Stimulated activated CD4-positive, alpha-beta T cell treated with anti-CD3 and anti-CD28 coated beads, Interleukin-1b, Interleukin-23, amount 100 ng/mL, for 48 hours (primary cell): ENCODE measurements at places on chromosomes 2 and 18.

GRCh38 chr2:235669269-235669831 is 175.5 kb downstream of the AGAP1 start:
- peak; percentile 16 for DNase-seq

GRCh38 chr2:24785671-24786321 is 7.4 kb downstream of the PTRHD1 start:
- DNase-seq, result no peak

DNA sequence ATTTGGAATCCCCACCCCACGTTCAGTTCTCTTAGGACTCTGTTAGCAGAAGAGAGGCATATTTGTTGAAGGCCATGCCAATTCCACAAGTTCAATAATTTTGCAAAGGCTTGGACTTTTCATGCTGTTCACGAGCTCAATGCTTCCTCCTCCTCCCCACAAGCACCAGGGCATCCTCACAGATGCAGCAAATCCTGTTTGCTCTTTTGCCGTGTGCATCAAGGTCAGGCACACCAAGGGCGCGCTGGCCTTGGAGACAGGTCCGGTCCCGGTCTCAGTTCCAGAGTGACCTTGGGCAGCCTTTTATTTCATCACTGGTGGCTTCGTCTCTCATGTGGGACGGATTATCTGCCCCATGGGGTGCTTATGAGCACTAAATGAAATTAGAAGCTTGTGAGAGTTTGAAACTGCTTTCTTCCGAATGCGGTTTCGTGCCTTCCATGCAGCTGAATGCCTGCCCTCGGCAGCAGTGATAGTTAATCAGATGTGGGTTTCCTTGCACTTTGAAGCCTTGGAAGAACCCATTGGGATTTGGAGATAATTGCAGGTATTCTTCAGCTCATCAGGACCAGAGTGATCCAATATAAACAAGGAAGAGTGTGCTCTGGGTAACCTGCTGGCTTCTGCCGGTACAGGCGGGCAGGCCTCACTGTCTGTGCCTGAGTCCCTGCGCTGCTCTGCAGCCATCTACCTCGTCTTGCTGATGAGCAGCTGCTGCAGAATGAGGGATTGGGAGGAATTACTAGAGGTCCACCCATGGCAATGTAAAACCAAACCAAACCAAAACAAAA is 140.8 kb downstream of the SH3BP4 start:
- DNase-seq, result no peak

DNA sequence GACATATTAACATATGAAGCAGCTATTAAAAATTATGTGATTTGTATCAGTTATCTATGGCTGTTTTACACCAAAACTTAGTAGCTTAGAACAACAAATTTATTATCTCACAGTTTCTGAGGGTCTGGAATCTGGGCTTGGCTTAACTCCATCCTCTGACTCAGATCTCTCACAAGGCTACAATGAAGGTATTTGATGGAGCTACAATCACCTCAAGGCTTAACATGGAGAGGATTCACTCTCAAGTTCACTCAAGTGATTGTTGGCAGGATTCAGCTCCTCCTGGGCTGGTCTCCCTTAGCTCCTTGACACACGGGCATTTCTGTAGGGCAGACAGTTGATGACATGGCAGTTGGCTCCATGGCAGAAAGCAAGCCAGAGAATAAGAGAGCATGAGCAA is 133.0 kb upstream of the SLC14A2 start:
- DNase-seq, result no peak

DNA sequence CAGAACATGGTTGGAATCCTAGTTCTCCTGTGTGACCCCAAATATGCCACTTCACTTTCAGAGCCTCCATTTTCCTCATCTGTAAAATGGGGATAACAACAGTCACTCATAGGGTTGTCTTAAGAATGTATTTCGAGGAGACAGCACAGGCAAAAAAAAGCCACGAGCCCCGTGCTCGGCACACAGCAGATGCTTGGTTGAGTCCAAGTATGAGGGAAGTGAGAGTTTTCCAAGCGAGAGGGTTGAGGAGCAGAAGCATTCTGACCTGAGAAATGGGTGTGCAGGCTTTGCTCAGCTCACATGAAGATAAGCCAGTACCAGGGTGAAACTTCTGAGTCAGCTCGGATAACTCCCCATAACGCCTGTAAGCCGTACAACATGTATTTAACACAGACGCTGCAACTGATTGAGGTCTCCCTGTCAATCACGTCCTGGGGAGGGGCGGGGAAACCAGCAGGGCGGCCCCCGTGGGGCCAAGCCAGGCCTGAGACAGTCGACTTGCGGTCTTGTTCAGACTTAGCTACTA is 23.0 kb upstream of the ODC1 start:
- no peak for DNase-seq

DNA sequence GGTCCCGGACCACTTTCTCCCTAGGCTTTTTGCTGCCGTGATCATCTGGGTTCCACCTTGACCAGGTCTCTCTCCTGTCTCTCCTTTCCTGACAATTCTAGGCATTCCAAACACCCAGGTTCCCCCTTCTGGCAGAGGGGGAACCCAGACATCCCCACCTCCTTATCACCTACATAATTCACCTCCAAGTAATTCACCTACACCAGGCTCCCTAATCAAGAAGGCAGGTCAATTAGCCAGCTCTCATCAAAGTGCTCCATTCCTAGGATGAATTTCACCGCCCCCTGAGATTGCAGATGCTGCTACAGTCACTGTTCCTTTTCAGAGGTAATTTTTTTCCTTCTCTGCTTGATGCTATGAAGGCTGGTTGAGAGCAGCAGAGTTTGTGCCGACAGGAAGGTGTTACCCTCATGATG is 42.3 kb upstream of the ATG16L1 start:
- no peak for DNase-seq

GRCh38 chr18:77967791-77968190 is 718.1 kb downstream of the GALR1 start:
- no peak for DNase-seq

DNA sequence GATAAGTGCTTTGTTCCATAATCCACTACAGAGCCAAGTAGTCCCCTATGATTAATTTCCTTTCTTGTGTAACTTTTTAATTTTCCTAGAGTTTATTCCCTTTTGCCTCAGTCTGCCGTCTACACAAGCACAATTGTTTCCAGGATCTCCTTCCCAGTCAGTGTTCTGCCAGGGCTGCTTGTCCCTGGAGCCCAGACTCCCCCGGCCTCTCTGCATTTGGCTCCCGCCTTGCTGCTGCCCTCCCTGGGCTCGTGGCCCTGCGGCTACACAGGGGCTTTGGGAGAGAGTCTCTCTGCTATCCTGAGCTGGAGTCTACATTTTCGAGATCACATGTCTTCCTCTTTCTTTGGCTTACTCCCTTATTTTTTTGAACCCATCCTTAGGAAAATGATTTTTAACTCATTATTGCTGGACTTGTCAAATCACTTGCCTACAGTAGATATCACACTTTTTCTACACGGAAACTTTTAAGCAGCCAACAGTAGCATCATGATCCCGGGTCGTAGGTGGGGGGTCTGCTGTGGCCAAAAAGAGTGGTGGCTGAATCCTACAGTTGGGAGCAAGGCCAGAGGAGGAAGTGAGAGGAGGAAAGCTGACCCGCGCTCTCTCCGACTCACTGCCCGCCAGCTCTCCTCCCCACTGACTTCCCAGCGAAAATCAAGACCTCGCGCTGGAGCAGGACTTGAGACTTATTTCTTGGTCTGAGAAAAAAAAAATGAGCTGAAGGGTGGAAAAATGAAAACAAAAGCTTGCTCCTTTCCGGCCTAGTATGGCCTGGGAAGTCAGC is 9.4 kb downstream of the FBLN7 start:
- no peak for DNase-seq

DNA sequence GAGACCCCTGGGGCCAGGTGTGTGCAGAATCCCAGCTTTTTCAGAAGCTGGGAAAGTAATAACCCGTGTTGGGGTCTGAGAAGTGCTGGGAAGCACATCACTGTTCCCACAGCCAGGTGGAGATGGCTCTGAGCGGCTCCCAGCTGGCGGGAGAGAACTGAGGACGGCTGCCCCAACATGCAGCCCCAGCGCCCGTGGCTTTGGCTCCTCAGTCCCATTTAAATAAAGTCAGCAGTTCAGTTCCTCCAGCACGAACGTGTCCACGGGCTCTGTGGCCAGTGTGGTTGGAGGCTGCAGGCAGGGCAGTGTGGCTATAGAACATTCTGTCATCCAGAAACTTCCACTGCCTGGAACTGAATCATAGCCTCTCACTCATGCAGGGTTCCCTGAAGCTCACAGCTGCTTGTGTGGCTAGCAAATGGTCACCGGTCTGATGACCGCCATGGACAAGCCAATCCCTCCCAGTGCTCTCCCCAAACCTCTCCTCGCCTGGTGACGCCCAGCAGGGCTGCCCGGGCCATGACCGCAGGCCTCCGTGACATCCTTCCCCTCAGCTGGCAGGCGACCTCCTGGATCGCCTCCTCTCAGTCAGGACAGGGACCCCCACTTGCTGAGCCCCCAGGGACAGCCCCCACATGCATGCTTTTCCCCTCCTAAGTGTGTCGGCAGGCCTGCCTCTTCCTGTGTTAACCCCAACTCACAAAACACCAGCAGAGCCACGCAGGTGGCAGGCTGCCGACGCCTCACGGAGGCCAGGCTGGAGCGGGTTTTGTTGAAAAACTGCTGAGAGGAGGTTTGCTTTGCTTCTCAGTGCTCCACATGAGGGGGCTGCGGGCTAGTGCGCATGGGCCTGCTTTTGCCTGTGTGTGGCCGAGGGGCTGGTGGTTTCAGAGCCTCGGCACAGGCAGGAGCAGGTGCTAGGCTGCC is 1.3 kb downstream of the RTP5 start:
- DNase-seq, result no peak

DNA sequence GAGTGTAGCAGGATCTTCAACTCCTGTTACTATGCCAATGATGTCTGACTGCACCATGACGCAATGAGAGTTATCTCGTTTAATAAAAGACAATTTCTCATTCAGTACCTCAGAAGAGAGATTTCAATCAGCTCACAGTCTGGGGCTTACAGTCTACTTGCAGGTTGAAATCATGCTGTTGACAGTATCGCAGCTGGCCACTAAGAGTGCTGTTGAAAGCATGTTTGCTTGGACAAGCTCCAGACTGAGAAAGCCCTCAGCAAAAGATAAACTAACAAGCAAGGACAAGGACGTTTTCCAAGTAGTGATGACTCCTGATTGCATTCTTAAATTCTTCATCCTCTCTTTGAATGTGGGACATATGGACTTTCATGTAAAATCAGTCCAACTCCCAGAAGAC is 145.2 kb upstream of the SYT4 start:
- no peak for DNase-seq

DNA sequence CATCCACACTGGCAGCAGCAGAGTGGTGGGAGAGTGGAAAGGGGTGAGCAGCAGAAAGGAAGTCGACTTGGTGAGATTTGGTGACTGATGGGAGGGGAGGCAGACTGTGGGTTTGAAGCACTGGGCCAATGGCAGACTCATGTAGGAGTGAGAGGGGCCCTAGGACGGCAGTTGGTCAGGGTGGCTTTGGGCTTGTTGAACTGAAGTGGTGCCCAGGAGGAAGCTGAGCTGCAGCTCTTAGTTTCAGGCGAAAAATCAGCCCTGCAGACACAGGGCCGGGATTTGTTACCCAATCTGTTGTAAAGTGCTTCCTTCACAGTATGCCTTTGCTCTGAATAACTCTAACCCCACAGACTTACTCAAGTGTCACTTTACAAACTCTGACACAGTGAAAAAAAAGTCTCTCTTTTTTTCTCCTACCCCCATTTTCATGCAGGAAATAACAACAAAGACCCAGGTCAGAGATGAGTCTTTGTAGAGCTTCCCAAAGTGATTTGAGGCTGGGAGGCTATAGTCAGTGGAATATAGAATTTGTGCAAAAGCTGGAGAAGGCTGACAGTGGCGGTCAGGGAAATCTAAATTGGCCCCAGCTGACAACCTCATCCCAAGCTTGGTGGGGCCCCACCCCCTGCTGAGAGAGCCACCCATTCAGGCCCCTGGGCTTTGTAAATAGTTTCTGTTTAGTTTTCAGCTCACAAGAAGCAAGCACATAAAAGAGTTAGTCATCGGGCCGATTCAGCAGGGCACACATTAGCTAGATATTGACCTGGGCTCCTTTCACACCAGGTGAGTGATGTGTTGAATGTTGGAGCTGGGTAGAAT is 226.9 kb downstream of the VAPA start:
- no peak for DNase-seq

DNA sequence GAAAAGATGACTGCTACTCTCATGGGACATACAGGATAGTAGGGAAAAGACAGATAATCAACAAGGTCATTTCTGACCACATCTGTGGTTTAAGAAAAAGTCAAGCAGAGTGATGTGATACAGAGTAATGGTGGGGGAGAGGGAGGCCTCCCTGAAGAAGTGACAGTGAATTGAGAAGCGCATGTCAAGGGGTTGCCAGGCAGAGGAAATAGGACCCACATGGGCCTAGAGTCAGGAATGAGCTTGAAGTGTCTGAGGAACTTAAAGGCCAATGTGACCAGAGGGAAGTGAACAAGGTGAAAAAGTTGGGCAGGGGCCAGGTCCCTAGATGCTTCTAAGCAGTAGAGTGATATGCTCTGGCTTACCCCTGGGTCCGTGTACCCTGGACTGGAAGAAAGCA is 113.5 kb upstream of the PPP1CB start:
- no peak for DNase-seq

- no peak for DNase-seq
Measured at GRCh38 chr18:3863006-3863405, 413.0 kb downstream of the TGIF1 start.

DNA sequence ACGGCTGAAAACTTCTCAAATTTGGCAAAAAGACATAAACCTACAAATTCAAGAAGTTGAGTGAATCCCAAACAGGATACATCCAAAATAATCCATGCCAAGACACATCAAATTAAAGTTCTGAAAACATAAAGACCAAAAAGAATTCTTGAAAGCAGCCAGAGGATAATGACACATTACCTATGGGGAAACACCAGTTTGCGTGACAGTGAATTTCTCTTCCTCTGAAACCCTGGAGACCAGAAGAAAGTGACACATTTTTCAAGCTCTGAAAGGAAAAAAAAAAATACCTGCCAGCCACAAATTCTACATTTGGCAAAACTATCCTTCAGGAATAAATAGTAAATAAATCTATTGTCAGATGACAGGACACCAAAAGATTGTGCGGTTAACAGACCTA is 86.0 kb upstream of the AFF3 start:
- no peak for DNase-seq

DNA sequence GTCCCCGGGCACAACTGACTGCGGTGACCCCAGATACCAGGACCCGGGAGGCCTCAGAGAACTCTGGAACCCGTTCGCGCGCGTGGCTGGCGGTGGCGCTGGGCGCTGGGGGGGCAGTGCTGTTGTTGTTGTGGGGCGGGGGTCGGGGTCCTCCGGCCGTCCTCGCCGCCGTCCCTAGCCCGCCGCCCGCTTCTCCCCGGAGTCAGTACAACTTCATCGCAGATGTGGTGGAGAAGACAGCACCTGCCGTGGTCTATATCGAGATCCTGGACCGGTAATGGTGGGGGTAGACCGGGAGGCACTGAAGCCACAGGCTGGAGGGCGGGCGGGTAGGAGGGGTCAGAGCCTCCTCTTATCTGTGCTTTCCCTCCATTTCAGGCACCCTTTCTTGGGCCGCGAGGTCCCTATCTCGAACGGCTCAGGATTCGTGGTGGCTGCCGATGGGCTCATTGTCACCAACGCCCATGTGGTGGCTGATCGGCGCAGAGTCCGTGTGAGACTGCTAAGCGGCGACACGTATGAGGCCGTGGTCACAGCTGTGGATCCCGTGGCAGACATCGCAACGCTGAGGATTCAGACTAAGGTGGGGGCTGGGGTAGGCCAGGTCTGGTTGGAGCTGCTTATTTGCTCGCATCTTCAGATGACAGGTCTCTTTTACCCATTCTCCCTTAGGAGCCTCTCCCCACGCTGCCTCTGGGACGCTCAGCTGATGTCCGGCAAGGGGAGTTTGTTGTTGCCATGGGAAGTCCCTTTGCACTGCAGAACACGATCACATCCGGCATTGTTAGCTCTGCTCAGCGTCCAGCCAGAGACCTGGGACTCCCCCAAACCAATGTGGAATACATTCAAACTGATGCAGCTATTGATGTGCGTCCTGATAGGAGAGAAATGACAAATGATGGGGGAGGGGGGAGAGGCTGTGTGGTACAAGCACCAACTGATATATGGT is 780 bp downstream of the HTRA2 start:
- DNase-seq, result peak; percentile 55
